ENCODE measurements at places on chromosomes 6 and 20. TPM values are rescaled to one million over a fixed set of nuclear protein-coding genes. Genes with fewer than 3 reads are reported as not detected.

Gene DUSP15
- total RNA-seq: 2.4 TPM

Gene TMC2
- total RNA-seq: not detected

Gene LTA
- total RNA-seq: not detected

Gene PRR18
- total RNA-seq: 0.12 TPM

Gene CGA
- total RNA-seq: 0.49 TPM

Gene COQ3
- 17.4 TPM for total RNA-seq

Gene ZNF311
- not detected for total RNA-seq

Data from heart left ventricle (tissue), 16 donors.